ENCODE measurements at places on chromosomes 6 and 20.

DNA sequence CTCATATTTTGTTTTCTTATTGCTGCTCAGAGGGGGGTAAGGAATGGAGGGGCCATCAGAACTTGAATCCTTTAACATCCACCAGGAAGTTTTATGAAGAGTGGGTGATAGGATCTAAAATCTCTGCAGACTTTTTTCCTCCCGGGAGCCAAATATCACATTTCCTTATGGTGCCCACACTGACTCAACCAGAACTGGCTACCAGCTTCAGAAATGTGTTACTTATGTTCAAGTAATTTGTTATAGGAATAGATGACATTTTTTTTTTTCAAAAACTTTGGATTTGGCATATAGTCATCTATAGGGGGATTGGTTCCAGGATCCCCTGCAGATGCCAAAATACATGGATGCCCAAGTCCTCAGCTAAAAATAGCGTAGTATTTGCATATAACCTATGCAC, 18.4 kb downstream of the LHFPL5 start:
- DNase-seq, result no peak

GRCh38 chr6:39091220-39091619, 23.8 kb downstream of the SAYSD1 start:
- DNase-seq, result no peak

GRCh38 chr20:13441388-13441787, 197.3 kb downstream of the TASP1 start:
- no peak for DNase-seq

- no peak for DNase-seq
Measured at GRCh38 chr6:7938562-7939183, 28.1 kb upstream of the TXNDC5 start.

DNA sequence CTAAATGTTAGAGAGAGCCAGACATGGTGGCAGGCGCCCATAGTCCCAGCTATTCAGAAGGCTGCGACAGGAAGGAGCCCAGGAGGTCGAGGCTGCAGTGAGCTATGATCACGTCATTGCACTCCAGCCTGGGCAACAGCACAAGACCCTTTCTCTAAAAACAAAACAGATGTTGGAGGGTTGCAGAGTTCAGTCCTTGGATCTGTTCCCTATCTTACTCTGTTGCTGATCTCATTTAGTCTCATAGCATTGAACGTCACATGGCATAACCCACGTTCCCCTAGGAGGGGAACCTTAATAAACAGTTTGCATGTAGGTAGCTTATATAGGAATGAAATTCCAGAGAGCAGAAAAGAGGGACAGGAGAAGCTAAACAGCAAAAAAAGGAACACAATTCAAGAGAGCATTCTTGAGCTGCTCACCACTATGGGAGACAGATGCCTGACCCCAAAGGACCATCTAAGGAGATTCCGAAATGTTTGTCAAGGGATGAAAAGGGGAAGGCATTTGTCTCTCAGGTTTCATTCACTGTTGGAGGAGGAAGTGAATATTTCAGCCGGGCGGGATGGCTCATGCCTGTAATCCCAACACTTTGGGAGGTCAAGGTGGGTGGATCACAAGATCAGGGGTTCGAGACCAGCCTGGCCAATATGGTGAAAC, 54.6 kb upstream of the PIM1 start:
- DNase-seq, result no peak

- DNase-seq, result no peak
Measured at GRCh38 chr20:36432096-36432495, 109.2 kb upstream of the MYL9 start.

DNA sequence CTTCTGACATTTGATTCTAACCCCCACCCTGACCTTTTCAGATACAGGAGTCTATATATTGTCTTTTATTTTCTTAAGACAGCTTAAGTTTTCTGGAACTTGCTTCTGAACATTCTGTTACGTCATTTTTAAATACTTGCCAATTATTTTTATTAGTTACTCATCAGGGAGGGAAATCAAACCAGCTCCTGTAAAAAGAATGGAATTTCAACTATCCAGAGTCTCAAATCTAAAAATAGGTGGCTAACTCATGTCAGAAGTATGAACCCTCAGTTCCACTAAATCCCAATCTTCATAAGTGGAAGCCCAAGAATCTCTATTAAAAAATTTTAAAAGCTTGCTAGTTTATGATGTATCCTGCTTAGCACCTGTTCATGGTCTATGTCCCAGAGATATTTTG, 900.0 kb downstream of the KIF16B start:
- no peak for DNase-seq

GRCh38 chr20:40265825-40266533, 423.1 kb downstream of the MAFB start:
- no peak for DNase-seq

- DNase-seq, result no peak
Measured at GRCh38 chr20:53032478-53032932, 60.3 kb downstream of the TSHZ2 start.

- DNase-seq, result no peak
Measured at GRCh38 chr6:53932516-53932915, 137.7 kb downstream of the LRRC1 start.

GRCh38 chr20:54048891-54049545, 21.4 kb downstream of the BCAS1 start:
- DNase-seq, result no peak

GRCh38 chr6:142856624-142857232, 88.2 kb downstream of the HIVEP2 start:
- peak; percentile 72 for DNase-seq

DNA sequence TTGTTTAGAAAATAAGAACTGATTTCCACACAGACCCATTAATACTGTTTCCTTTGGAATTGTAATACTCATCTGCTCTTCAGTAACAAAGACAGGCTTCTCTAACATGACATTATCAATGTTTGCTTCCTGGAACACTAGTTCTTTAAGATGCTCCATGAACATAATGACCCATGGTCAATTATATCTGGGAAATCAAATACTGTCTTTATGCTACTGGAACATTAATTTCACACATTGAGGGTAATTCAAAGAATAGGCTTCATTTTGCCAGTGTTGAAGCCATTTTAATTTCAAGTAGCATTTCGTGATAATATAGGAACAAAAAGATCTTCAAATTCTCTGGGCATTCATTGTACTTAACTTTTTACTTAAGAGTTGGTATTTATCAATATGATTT, 80.9 kb downstream of the OPN5 start:
- DNase-seq, result no peak

- DNase-seq, result no peak
Measured at GRCh38 chr20:63321148-63321831, 28.3 kb downstream of the COL20A1 start.

- DNase-seq, result no peak
Measured at GRCh38 chr6:33080127-33081089, 4.6 kb downstream of the HLA-DPB1 start.

DNA sequence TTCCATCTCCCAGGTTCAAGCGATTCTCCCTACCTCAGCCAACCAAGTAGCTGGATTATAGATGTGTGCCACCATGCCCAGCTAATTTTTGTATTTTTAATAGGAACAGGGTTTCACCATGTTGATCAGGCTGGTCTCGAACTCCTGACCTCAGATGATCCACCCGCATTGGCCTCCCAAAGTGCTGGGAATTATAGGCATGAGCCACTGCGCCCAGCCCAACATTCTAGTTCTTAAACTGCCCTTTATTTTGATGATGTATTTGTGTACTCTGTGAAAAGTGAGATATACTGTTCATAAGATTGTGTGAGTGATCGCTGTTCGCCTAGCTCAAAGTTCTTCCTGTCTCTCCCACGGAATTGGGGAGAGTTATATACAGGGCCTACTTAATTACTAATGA, 93.1 kb downstream of the HFE start:
- no peak for DNase-seq

DNA sequence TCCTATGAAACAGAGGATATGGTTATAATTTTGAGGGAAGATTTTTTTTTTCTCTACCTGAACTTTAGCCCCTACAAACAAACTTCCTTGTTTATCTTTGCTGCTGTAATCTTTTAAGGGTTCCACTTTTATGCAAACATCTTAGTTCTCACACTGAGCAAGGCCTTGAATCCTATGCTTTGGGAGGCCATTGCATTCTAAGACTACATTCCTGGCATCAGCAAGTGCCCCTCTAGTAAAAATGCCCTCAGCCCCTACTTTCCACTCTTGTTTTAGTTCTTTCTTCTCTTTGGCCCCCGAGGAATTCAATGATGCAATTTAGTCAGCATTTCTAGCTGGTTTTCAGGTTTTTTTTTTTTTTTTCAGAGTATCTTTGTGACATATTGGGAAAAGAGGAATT, 8.1 kb upstream of the AHI1 start:
- DNase-seq, result no peak

DNA sequence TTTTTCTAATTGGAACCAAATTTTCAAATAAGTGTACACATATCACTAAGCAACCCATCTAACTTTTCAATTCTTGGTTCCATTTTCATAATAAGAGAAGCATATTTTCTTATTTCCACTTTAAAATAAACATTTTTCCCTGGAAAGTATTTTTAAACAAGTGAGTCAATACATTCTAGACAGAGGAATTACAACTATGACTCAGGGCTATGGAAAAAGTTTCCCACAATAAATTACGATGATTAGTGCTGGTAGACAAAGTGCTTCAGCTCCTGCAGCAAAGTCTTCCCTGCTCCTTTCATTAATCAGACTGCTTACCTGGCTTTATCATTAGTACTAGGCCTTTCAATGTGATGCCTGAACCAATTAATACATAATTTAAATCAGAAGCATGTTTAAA, 322.5 kb downstream of the HACE1 start:
- no peak for DNase-seq

- no peak for DNase-seq
Measured at GRCh38 chr6:3367630-3368029, 89.2 kb downstream of the SLC22A23 start.

- DNase-seq, result no peak
Measured at GRCh38 chr20:19802099-19802491, 44.0 kb downstream of the RIN2 start.

DNA sequence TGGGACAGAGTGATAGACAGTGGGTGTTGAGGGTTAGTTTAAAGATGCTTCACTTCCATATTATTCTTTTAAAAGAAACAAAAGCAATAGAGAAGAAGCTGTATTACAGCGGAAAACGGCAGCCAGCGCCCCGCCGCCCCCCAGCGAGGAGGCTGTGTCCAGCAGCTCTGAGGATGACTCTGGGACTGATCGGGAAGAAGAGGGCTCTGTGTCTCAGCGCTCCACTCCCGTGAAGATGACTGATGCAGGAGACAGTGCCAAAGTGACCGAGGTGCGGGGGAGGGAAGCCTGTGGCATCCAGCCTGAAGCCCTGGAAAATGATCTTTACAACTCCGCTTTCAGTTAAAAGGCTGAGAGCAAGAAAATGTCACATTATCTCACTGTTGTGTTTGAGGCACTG, 100.2 kb downstream of the FIG4 start:
- no peak for DNase-seq

GRCh38 chr6:139926711-139927110, 552.3 kb upstream of the CITED2 start:
- no peak for DNase-seq

GRCh38 chr6:37354526-37355384, 972 bp downstream of the RNF8 start:
- DNase-seq, result peak; percentile 2

DNA sequence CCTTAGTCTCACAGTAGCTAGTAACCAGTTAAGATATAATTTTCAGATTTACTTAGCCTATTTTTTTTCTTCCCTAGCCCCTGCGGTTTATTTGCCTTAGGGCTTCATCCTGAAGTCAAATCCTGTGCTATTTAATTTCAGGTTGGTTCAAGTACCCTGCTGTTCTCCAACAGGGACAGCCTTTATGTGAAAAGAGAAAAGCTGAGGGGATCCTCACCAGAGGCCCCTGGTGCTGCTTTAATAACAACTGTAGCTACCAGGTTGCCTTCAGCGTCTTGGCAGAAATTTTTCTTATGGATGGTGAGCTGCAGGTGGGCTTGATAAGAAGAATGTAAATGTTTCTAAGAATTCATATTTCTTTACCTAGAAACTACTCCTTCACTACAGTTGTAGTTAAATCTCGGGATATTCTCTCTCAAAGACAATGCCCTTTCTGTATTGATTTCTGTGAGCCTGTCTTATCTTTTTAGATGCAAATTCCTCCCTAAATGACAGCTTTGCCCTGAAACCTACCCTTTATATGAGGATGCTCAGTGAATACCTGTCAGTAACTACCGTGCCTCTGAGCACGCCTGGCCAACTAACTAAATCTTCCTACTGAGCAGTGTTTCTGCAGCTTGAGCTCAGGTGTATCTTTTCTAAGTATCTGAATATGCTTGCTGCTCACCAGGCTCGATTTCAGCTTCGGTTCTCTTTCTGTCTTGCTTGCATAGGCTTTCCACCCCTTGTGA, 320.5 kb downstream of the MMUT start:
- DNase-seq, result no peak

- DNase-seq, result no peak
Measured at GRCh38 chr6:18203786-18204185, 48.6 kb downstream of the KDM1B start.

DNA sequence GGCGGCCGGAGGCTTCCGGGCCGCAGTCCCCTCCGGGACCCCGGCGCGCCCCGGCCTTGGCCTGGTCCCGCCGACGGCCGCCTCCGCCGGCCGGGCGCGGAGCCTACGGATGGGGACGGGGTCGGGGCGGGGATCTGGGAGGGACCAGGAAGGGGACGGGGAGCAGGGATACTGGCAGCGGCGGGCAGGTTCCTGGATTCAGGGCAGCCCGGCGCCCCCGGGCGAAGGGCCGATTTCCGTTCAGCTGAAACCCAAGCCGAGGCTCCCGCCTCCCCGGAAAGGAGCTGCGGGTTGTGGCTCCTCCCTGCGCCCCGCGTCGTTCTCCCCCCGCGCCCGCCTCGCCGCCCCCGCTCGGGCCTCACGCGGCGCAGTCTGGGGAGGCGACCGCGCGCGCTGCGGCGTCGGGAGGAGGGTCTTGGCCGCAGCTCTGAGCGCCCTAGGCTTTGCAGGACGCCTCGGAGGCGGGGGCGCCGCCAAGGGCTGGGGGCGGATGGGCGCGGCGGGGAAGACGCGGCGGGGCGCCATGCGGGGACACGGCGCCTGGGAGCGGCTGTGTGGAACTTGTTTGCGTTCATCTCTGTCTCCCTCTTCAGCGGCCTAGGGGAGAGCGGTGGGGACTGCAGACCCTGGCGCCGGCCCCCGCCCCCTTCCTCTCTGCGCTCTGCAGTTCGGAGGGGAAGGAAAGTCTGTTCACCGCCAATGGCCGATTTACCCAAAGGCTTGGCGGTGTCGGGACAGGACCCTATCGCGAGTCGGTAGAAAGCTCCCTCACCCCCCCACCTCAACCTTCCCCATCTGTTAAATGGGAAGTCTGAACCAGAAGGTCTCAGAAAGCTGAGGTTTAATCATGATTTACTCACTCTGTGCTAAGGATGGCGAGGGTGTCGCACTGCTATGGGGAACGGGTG, 22.7 kb upstream of the TMEM181 start:
- peak; percentile 30 for DNase-seq
